Fibroblast of skin of scalp (primary cell): ENCODE measurements at places on chromosomes 11 and 22.
A peak's percentile ranks its signal among the peaks of the same experiment; 100 is the strongest.

DNA sequence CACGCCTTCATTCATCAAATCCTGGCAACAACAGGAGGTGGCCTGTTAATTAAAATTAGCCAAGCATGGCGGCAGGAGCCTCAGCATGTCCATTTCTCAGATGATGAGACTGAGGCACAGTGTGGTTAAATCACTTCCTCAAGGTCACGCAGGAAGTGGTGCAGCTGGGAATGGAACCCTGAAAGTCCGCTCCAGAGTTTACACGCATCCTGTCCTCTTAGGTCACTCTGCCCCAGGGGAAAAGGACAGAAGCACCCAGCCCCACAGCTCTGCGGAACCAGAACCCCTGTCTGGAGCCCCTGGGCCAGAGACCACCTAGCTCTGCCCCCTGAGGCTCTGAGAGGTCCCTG lies 19.6 kb downstream of the RPL3 start:
- peak; percentile 48 for DNase-seq

GRCh38 chr22:38078046-38078840 lies 5.7 kb downstream of the SLC16A8 start:
- no peak for DNase-seq

- DNase-seq, result no peak
These were observed 12.9 kb upstream of the ADORA2A start for GRCh38 chr22:24414523-24414922.

- peak; percentile 8 for DNase-seq
These were observed 51.3 kb upstream of the HMGXB4 start for GRCh38 chr22:35205961-35206360.

DNA sequence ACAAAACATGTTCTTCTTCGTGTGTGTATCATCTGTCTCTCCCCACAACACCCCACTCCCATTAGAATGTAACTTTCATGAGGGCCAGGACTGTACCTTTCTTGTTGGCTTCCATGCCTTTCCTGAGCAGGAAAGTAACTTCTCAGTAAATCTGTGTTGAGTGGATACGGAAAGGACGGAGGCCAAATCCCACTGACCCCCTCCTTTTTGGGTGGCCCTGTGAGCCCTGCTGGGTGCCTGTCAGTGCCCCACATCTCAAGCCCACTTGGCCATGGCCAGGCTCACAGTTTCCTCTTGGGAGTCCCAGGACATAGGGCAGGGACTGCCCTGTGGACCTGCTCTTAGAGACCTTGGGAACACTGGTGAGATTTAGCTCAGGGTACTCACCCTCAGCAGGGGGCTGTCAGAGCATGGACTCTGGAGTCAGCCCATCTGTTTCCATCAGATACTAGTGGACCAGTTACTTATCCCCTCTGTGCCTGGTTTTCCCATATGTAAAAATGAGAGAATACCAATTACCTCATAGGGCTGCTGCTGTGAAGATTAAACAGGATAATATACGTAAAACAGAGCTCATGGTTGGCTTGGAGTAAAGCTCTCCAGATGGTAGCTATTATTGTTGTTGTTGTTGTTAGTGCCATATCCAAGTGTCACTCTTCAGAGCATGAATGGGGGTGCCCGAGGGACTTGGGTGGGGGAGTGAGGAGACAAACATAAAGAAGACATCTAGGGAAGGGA lies 1.0 kb upstream of the C11orf96 start:
- no peak for DNase-seq

GRCh38 chr11:104999721-105000120 lies 23.2 kb downstream of the CASP5 start:
- DNase-seq, result no peak

GRCh38 chr11:14422052-14422813 lies 63.2 kb upstream of the RRAS2 start:
- DNase-seq, result peak; percentile 100

DNA sequence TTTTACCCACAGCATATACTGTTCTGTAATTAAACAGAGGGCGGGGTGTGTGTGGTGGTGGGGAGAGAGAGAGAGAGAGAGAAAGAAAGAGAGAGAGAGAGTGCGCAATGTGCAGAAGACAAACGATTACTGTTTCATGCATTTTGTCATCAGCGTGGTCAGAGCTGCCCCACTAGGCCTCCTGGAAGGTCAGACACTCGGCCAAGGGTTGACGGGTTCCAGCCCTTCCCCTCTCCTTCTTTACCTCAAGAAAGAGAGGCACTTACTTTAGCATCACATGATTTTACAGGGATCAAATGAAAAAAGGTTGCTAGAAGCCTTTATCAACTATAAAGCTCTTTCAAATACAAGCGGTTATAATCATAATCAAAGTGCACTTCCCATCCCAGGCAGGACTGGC lies 269.2 kb upstream of the SORL1-AS1 start:
- DNase-seq, result no peak

DNA sequence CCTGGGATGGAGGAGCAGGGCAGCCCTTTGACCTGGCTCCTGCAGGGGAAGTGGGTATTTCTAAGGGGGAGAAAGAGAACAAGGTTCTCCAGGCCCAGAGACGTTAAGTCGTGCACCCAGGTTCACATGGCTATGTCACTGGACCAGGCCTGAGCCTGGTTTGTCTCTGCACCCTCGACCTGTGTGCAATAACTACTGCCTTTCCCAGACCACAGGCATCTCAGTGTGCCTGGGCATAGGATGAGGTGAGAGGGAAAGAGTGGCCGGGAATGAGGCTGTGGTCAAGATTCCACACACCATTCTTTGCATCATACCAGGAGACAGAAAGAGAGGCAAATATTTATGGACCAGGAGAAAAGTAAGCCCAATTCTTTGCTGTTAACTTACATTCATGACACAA lies 66.8 kb downstream of the PRR5L start:
- DNase-seq, result peak; percentile 75

DNA sequence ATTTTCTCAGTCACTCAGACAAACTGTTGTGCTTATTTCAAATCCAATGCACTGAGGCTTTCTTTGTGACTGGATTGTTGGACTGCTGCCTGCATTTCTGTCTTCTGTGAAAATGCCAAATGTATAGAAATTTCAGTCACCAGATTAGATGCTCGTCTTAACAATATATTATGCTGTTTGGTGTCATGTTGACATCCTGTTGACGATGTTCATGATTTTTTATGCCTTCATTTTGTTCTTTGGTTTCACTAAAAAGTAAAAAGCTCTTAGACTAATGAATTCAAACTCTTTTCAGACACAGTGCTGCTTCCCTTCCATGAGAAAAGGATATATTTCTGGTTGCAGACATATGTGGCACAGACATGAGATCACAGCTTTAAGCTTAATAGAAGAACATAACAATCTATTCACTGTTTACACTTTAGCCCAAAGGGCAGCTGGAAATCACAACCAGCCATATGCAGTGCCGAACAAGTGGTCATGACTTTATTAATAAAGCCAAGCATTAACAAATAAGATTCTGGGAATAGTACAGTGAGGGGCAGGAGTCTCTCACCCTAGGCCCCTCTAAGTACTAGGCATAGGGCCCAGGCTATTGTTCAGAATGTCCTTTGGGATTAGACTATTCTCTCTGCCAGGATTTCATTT lies 9.4 kb upstream of the SOX6 start:
- peak; percentile 33 for DNase-seq

GRCh38 chr11:3959903-3960265 lies 104.4 kb downstream of the STIM1 start:
- peak; percentile 14 for DNase-seq

DNA sequence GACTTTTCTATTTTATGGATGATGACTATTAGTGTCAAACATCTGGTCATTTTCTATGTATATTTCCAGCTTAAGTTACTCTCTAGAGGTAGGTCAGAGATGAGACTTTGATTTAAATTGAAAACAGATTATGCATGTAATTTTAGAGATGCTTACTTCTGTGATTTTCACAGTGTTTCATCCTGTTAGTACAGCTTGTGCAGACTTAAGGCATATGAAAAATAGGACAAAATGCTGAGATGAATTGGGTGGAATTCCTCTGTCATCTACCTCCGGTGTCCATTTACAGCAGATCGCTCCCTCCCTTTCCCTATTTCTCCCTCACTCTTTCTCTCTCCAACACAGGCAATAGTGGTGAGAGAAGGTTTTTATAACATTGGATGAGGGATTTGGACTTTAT lies 14.1 kb downstream of the JAM3 start:
- no peak for DNase-seq

DNA sequence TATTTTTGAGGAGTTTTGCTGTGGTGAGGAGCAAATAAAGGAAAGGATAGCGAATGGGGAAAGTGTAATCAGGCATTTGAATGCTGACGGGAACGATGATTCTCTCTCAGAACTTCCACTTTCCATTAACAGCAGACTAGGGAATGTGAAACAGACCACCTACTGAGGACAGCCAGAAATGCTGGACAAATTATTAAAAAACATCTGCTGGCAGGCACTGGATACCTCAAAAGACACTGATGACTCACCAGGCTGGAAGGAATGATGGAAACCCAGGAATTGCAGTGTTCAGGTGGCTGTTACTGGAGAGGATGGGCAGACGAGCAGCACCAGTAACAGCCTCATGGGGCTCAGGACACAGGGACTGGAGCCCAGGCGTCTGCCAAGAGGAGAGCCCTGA lies 33.4 kb downstream of the PLA2G6 start:
- DNase-seq, result peak; percentile 81

GRCh38 chr11:103202048-103202651 lies 92.9 kb downstream of the DYNC2H1 start:
- DNase-seq, result peak; percentile 53

GRCh38 chr11:128492461-128492860 lies 94.9 kb downstream of the ETS1 start:
- DNase-seq, result no peak

GRCh38 chr11:93484716-93485115 lies 58.5 kb downstream of the SMCO4 start:
- peak; percentile 48 for DNase-seq
